ENCODE measurements at places on chromosomes 16 and 17. TPM values are rescaled to one million over a fixed set of nuclear protein-coding genes. Genes with fewer than 3 reads are reported as not detected.

Gene PLA2G10
- not detected for total RNA-seq

DNA sequence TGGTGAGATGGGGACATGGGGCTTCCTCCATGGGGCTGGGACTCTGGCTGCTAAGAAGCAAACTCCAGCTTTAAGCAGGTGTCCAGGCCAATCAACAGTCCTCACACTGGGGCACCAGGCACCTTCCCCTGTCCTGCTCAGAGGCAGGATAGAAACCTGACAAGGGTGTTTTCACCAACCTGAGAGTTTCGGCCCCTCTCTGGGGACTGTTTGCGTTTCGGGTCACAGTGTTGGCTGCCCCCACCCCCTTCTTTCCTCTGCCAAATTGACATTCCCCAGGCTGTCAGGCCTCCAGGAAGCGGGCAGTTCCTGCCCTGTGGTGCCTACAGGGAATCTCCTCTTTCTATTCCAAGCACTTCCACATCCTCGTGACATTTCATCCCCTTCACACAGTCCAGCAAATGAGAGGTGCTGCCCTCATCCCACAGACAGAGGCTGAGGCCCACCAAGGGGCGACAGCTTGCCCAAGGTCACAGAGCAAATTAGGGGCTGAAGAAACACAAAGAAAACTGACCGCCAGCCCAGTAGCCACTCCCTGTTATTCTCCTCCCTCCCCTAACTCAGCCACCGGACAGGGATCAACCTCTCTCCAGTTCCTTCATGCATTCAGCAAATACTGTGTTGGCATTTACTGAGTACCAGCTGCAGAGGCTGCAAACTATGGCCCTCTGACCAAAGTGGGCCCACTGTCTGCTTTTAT, 38.0 kb downstream of the MMP15 start:
- no peak for DNase-seq

DNA sequence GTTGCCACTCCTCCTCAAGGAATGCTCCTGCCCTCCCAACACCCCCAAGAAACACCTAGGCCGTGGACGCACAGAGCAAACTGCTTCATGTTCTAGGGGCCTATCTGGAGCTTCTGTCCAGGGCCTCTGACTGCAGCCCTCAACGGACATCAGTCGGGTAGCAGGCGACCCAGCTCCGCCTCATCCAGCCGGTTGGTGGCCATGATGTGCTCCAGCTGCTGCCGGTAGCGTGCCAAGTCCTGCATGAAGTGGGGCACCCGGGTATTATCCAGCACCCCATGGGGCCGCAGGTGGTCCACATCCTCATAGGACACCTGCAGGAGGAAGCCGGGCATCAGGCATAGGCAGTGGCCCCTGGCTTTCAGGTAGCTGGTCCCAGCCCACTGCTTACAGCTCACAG, 6.3 kb downstream of the NOL3 start:
- DNase-seq = no peak

GRCh38 chr16:52690468-52690867, 143.5 kb upstream of the TOX3 start:
- DNase-seq = no peak

DNA sequence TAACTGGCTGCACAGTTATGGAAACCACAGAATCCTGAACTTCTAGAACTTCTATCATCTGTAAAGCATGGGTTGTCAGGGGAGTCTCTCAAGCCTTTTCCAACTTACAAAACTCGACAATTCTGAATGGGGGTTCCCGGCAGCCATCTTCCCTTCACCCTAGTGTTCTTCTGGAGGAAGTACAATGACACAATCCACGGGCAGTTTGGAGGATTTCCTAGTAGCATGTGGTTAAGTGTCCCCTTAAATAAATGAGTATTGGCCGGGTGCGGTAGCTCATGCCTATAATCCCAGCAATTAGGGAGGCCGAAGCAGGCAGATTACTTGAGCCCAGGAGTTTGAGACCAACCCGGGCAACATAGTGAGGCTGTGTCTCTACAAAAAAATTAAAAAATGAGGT, 2.1 kb downstream of the SLC16A6 start:
- no peak for DNase-seq

- no peak for DNase-seq
Measured at GRCh38 chr16:3194792-3195191, 6.8 kb downstream of the OR1F1 start.

Gene PRRT2
- 2.1 TPM for total RNA-seq

GRCh38 chr17:27601069-27601974, 29.7 kb upstream of the LGALS9 start:
- DNase-seq = peak; percentile 63

GRCh38 chr16:78552716-78553115, 453.3 kb downstream of the WWOX start:
- no peak for DNase-seq
